M059J (cell line): ENCODE measurements at places on chromosomes 2 and 18. TPM values are rescaled to one million over a fixed set of nuclear protein-coding genes. Genes with fewer than 3 reads are reported as not detected.

- DNase-seq, result peak; percentile 60
These were observed 16.8 kb upstream of the LYPD6 start for GRCh38 chr2:149313512-149313972.

DNA sequence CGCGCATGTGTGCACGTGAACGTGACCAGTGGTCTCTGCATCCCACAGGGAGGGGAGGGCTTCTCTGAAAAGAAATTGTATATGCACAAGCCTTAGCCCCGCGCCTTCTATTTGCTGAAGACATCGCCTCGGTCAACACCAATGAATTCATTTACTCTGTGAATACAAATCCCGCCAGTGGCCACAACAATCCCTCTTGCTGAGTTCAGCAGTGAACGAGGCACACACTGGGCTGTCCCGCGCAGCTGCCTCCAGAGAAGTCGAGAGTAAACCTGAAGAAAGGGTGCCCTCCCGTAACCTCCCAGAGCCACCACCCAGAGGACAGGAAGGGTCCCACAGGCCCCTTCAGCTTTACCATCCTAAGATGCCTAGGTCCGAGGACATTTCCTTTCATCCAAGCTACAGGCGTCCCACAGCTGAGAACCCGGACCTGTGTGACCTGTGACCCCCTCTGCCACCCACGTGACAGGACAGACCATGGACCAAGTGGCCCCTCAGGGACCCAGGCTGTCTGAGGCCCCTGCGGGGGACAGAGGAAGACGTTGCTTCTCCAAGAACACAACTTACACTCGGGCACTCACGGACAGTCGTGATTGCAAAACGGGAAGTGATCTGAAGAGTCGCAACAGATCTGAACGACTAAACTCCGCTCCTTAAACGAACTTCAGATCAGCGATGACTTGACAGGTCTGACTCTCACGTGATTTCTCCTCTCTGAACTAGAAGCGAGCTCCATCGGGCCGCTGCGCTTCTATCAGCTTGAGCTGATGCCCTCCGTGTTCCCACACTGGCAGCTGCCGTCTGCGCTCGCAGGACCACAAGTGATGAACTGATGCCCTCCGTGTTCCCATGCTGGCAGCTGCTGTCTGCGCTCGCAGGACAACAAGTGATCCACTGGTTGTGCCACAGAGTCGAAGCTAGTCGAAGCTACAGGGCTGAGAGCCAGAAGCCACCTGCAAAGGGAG, 92.7 kb downstream of the ZNF516 start:
- no peak for DNase-seq

GRCh38 chr2:64062840-64063239, 43.6 kb upstream of the VPS54 start:
- DNase-seq, result peak; percentile 57

- DNase-seq, result no peak
These were observed 257.3 kb upstream of the APCDD1 start for GRCh38 chr18:10197097-10197496.

- no peak for DNase-seq
These were observed 610.2 kb downstream of the DCC start for GRCh38 chr18:52950155-52950554.

The FSHR gene
- total RNA-seq, result not detected in 2 replicates

GRCh38 chr18:33870059-33870458, 292.0 kb downstream of the ASXL3 start:
- DNase-seq, result no peak
